Fibroblast of upper back skin (primary cell): ENCODE measurements at places on chromosomes 7 and 10.
A peak's percentile ranks its signal among the peaks of the same experiment; 100 is the strongest.

DNA sequence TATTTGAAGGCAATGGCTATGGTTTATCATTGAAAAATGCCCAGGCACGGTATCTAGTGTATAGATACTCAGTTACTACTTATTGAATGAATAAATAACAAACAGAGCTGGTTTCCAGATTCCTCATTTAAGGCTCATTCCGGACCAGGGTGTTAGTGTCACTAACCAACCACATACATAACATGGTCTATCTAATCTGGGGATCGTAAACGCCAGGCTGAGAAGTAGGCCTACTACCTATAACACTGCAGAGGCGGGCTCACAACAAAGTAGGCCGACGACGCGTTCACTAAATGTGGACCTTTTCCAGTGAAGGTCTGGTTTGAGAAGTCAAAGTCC lies 423 bp downstream of the LSM5 start:
- DNase-seq = no peak

- no peak for DNase-seq
These were observed 12.3 kb downstream of the CFAP46 start for GRCh38 chr10:132929953-132930548.

DNA sequence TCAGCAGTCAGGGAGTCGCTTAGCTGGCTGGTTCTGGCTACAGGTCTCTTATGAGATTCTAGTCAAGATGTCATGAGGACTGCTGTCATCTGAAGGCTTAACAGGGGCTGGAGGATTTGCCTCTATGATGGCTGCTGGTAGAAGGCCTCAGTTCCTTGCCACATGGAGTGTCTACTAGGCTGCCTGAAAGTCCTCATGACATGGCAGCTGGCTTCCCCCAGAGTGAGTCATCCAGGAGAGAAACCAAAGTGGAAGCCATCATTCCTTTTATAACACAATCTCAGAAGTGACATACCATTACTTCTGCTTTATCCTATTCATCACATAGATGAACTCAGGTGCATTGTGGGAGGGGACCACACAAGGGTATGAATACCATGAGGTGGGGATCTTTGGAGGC lies 75.1 kb downstream of the EXOC6 start:
- peak; percentile 0 for DNase-seq

- DNase-seq = peak; percentile 17
These were observed 36.1 kb downstream of the RALA start for GRCh38 chr7:39659356-39660013.

DNA sequence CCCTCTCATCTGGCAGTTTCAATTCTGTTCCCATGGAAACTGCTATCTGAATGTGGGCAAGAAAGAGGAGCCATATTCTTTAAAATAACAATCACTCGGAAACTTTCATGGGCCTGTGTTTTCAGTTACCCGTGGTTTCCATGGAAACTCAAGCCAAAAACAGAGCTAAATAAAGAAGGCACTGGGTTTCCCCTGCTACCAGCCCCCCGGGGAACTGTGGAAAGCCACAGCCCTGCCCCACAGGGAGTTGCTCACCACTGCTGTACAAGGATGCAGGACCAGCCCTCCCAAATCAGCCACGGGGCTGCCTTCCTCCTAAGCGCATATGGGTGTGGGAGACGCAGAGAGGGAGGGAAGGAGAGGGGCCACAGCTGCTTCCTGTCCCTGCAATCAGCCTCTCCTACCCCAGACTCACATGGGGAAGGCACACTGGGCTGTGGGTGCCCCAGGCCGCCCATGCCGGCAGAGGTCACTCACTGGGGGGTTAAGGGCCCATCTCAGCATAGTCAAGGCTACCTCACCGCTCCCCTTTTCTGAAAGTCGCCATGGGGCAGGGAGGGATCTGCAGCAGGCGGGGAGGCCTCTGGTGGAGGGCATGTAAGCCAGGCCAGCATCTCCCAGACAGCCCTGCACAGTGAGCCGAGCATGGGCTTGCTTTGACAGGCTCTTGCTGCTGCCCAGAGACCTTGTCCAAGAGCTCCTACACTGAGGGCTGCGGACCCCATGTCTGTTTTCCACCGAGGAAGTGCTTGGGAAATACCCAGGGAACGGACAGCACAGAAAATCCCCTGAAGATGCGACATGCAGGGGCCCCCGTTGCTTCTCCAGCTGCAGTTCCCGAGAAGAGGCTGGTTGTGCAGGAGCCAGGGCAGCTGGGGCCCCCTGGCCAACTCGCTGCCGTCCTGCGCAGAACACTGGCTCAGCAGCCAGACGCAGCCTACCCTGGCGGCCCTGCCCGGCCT lies 157.3 kb upstream of the PPP2R2D start:
- DNase-seq = no peak

- no peak for DNase-seq
These were observed 60.2 kb downstream of the R3HCC1L start for GRCh38 chr10:98194633-98195032.

DNA sequence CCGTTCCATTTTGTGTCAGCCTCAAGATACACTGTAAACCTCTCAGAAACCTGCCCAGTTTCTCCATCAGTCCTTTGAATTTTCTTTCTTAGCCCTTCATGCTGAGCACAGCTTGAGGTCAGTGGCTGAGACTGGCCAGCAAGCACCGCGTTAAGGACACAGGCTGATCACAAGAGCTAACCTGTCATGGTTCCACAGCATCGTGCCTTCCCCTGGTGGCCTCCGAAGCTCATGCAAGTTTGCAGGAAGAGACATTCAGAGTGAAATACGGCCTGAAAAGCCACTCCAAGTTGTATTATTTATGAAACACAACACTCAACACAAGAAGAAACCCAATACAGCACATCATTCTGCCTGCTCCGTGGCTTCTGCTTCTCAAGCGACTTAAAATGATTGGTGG lies 57.0 kb upstream of the PFKP start:
- DNase-seq = no peak

DNA sequence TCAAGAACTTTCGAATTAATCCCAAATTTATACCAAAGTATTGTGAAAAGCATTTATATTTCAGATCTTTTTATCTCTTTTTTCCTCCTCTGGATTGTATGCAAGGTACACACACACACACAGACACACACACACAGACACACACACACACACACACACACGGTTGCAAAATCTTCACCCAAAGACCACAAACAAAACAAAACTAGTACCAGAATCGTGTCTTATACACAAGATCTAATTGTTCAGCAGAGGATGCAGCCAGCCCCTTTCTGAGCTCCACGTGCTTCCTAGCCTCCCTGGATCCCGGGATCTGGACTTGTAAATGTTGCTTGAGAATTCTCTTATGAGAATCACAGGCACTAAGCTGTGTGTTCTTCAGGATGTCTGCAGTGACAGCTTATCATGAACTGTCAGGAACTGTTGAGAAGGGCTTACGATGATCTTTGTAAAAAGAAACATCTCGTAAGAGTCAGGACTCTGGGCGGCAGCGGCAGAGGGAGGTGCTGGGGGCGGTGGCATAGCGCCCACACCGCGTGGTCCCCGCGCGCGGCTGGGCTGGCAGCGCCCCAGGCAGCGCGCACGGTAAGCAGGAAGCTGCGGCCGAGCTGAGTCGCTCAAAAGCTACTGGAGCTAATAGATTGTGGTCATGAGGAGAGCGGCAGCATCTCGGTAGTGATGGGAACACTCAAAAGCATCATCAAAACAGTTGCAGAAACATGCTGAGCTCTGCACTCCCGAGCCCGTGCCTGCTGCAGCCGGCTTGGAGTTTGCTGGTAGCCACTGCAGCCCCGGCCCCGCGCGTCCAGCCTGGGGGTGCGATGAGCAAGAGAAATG lies 277.6 kb downstream of the GATA3 start:
- peak; percentile 35 for DNase-seq

- no peak for DNase-seq
These were observed 32.6 kb upstream of the ARHGAP21 start for GRCh38 chr10:24756283-24756682.

- no peak for DNase-seq
These were observed 13.8 kb upstream of the LMOD2 start for GRCh38 chr7:123641901-123642300.

DNA sequence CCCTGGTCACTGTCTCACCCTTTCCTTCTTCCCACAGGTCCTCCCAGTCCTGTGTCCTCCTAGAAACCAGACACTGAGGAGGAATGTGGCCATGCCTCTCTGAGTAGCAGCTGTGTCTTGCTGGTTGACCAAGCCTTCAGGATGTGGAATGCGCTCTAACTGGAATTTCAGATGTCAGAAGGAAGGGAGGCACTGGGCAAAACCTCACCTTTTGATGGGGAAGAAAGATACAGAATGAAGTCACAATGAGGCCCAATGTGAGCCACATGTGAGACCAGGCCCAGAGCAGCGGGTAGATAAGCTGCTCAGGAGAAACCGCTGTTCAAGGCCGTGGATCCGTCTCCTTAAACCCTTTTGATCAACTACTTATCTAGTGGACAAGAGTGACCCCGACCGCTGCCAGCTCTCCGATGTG lies 54.8 kb upstream of the ECHDC3 start:
- DNase-seq = no peak

DNA sequence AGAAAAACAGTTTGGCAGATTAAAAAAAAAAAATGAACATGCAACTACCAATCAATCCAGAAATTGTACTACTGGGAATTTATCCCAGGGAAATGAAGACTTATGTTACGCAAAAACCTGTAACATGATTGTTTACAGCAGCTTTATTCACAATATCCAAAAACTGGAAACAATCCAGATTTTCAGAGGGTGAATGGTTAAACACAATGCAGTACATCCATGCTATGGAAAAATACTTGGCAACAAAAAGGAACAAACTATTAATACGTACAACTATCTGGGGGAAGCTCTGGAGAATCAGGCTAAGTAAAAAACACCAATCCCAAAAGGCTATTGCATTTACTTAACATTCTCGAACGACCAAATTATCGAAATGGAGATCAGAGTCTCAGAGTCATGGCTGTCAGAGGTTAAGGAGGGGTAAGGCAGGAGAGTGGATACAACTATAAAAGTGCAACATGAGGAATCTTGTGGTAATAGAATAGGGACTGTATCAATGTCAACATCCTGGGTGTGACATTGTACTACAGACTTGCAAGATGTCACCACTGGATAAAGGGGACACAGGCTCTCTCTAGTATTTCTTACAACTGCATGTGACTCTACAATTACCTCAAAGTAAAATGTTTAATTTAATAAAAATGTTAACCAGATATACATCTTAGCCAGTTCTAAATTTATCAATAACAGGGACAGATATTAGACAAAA lies 21.5 kb upstream of the RUFY2 start:
- DNase-seq = no peak

DNA sequence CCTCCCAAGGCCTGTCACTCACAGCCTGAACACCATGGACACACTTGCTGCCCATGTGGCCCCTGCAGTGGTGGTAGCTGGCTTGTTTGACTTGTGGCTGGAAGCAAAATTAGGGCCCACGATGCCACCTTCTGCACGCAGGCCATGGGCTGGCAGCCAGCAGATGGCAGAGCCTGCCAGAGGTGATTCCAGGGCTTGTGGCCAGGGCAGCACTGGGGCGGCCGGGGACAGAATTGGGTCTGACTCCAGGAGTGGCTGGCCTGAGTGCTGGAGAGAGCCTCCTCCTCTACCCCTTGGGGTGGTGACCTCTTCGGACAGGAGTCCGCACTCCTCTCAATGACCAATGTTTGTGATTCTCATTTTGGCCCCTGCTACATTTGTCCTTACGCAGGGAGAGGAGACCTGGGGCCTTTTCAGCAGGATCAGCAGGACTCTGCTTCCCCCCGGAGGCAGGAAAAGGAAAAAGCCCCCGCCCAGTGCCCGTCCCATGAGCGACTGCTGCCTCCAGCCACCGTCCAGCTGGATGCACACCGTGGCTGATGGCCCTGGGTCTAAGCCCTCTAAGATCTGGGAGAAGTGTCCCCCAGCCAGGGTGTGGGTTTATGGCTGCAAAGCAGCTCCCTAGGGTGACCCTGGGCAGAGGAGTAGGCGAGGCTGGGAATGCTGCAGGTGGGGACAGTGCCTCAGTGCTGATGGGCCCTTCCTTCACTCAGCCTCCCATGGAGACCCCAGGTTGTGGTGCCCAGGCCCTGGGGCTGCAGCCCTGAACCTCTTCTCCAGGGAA lies 26.5 kb downstream of the DNAJB12 start:
- peak; percentile 61 for DNase-seq

GRCh38 chr7:8261711-8262695 lies at the start of gene ICA1:
Gene ICA1 (minus strand): TSS chr7:8262167. CDS start chr7:8235926, 26,241 bp downstream.
- DNase-seq = peak; percentile 9

DNA sequence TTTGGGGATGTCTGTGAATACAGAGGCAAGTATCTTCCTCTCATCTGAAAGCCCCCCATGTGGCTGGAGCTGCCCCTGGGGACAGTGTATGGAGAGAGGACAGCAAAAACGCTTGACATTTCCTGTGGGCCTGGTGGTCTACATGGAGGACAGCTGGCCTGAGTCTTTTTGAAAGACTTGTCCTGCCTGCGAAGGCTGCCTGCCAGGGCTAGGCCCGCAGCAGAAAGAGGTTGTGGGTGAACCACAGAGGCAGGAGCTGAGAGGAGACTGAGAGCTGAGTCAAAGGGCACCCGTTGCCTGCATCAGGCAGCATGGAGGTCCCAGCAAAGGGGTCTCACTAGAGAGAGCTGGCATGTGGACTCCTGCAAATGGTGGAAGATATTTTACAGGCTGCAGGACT lies 66.4 kb downstream of the KAT6B start:
- no peak for DNase-seq

- DNase-seq = peak; percentile 89
These were observed 44.9 kb downstream of the AKR1B15 start for GRCh38 chr7:134593530-134594392.

DNA sequence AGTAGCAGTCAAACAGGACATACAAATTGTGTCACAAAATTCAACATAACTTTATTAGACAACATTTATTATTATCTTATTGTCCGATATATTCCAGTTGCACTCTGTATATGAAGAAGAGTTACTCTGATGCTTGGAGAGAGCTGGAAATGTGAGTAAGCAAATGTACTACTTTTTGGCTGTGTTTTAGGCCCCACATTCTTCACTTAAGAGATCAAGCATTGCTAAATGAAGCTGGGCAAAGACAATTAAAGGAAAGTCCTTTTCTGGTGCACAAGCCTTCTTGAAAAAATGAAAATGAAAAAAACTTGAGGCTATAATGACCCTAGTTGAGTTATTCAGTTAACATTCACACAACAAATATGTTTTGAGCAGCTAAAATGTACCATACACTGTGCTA lies 26.1 kb downstream of the MYPN start:
- peak; percentile 39 for DNase-seq

DNA sequence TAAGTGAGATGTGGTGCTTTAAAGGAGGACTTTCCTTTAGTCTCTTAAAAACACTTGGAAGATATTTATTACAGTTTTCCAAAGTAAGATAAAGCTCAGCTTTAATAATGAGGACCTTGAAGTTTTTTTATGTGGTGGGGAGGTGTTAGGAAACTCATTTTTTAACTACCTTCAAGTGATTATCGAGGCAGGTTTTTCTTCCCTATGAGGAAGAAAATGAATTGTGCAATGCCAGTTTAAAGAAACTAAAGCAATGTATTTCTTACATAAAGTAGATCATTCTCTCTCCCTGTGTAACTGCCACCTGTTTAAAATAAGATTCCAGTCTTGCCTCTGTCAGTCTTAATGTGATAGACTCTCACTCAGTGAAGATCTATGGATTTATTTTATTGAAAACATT lies 27.9 kb downstream of the ZEB1 start:
- no peak for DNase-seq

DNA sequence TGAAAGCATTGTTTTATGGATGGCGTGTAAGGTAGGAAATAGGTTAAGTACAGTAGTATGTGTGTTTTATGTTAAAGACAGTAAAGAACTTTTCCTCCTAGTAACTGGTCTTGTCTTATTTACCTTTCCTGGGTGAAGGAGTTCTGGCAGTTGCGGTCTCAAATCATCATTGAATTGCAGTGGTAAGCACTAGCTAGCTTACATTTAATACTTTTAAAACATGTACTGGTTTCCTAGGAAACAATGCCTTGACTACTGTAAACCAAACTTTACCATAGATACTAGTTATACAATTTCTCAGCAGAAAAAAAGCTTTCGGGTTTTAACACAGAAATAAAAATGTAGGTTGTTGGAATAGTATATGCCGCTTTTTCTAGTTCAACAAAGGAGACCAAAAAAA lies 37.7 kb downstream of the PRKG1 start:
- no peak for DNase-seq
